ENCODE measurements at places on chromosomes 2 and 18.

- DNase-seq, result no peak
These were observed 95.5 kb upstream of the SNTG2 start for GRCh38 chr2:855177-855576.

DNA sequence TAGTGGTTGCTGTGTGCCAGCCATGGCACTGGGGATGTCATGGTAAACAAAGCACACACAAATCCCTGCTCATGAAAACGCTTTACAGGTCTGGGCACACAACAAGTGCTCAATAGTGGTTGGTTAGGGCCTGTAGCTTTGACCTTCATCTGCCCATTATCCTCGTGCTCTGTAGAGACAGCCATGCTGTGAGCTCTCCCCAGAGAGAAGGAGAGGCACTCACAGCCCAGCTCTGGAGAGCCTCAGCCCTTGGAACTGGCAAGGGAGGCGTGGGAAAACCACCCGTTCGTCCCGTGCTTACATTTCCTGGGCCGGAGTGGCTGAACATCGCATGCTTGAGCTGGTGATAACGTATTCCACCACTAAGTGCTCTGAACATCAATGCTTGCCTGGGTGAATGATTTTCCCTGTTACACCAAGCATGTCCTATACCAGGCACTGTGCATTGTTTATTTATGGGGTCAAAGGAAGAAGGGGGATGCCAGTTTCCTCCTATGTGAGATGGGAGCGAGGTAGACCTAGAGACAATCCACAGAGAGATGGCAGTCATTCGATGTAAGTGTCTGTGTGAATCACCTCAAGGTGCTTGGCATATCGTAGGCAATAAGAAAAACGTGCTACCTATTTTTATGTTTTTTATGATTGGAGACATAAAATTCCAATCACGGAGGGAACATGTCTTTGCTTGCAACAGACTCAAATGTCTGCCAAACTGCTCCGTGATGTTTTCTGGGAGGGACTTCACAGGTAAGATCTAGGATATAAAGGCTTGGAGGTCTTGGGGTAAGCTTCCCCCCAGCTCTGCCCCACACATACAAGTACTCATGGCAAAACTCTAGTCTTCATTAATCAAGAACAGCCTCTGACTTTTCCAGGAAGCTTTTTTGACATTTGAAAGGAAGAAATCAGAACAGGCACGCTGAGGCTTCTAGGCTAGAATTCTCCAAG, 75.5 kb downstream of the DDX1 start:
- no peak for DNase-seq

GRCh38 chr2:174005801-174006419, 40.7 kb upstream of the SP3 start:
- no peak for DNase-seq

DNA sequence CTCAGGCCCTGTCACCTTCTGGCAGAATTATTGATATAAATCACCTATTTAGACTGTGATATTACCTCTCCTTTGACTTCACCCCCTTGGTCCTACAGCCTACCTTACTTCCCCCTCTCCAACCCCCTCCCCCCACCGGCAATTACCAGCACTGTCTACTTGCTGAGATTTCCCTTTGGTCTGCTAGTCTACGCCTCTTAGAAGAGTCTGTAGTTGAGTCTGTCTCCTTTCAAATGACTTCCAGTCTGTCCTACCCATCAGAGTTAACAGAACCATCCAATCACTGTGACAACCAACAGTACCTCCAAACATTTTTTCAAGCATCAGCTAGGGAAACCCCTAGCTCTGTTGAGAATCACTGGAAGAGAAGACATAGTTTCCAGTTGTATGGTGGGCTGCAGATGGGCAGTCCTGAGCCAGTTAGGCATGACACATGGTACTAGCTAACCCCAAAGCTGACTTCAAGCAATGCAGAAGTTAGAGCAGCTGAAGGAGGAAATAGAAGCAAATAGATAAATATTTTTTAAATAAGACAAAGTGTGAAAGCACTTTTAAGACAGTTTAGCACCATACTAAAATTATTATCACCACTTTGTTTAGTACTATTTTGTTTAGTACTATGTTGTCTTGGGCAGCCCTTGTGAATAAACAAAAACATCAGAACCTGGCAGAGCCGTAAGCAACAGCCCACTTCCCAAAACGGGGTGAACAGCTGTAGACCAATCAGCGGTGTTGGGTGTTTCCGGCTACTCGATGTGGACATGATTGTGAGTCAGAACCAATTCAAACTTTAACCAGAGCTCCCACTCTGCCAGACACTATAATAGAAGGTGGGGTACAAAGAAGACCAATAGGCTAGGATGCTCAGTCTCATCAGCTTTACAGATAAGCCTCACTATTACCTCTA, 2.7 kb upstream of the ASNSD1 start:
- DNase-seq, result no peak

GRCh38 chr2:10513201-10513600, 65.1 kb upstream of the ODC1 start:
- DNase-seq, result no peak

GRCh38 chr18:12543697-12544096, 114.2 kb downstream of the SPIRE1 start:
- no peak for DNase-seq

- peak; percentile 45 for DNase-seq
These were observed 152.5 kb downstream of the CYP26B1 start for GRCh38 chr2:71995067-71995665.

GRCh38 chr2:38430196-38430595, 53.1 kb upstream of the ATL2 start:
- no peak for DNase-seq

- DNase-seq, result peak; percentile 39
These were observed 406.1 kb upstream of the NRP2 start for GRCh38 chr2:205276116-205276777.
